ENCODE measurements at places on chromosomes 12 and 14. TPM values are rescaled to one million over a fixed set of nuclear protein-coding genes. Genes with fewer than 3 reads are reported as not detected.

DNA sequence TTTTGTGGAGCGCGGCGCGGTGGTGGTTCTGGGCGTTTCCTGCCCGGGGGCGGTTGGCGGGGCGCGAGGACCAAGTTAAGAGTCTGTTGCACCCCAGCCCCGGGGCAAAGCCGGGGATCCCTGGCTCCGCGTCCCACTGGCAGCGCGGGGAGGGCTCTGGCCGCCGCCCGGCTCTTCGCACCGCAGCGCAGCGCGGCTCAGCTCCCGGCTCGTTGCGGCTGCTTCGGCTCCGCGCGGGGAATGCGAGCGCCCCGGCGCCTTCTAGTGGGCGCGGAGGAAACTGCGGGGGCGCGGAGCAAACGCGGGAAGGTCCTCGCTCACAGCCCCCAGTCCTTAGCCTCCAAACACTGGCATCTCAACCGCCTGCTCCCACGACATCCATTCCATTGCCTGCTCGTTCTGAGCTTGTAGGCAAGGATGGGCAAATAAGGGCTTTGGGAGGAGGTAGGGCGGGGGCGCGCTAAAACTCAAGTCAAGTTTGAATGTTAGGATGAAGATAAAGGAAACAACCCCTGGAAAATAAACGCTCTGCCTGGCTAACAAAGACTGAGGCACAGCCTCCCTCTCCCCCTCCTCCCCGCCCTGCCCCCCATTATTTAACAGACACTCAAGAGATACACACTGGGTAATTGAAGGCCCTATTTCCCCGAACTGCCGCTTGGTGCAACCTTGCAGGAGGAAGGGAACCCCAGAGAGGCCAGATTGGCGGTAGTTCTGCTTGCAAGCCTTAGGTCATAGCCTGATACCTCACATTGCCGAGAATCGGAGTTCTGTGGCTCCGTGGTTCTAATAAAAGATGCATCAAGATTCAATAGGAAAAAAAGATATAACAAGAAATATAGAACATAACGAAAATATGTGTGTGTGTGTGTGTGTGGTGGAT, at the start of gene B4GALNT1:
B4GALNT1 (minus strand) TSS at position 244 of the 883 bp plus-strand sequence. CDS start 1,069 bp downstream, outside the sequence.
- no peak for DNase-seq

DNA sequence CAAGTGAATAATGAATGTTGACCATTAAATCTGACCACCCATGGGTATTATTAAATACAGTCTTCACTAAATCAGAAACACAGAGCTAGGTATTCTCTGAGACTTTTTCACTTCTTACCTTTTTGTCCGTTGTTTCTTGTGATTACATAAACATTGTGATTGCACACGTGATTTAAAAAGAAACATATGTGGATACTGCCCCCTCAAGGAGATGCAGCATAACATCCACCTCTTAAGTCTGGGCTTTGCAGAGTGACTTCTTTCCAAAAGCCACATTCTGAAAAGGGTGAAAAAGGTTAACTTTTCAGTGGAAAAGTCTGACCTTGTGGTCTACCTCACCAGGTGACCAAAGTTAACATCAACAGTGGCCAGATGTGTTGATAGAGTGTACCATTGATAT, 185.5 kb upstream of the FAR2 start:
- DNase-seq, result no peak

- no peak for DNase-seq
Measured at GRCh38 chr14:79278286-79278797, 933.0 kb downstream of the DIO2 start.

DNA sequence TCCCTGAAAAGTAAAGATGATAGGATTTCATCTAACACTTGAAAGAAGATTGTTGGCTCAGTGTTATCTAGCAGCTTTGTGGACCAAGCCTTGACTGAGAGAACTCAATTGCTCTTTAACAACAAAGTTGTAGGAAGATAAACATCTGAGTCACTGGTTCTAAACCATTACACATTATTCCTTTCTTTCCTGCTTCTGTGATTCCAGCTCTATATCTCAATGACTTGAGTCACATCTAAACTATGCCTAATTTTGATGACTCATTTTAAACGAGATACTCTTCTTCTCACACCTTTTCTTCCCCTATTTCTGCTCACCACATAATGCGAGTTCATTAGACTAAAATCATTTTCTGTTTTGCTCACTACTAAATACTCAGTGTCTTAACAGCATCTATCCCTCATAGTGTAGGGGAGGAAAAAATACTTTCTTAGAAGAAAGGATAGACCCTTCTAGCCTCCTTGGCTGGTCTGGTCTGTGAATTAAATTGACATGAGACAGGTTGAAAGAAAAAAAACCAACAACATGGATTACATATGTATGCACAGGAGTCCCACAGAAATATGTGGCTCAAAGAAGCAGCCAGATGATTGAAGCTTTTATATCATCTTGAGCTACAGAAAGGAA, 201.4 kb downstream of the C12orf50 start:
- no peak for DNase-seq

GRCh38 chr12:111409403-111409779, 3.7 kb downstream of the SH2B3 start:
- no peak for DNase-seq

DNA sequence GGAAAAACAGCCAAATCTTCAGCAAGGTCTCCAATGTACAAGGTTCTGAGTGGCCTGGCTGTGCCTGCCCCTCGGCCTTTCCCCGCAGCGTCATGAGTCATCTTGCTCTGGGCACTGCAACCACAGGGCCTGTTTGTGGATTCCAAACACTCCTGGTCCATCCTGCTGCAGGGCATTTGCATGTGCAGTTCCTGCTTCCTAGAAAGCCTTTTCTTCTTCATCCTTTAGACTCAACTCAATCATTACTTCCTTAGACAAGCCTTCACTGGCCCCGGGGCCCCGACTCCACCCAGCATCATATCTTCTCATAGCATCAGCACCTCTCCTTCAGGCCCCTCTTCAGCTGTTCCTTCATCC, 101.8 kb upstream of the EGLN3 start:
- no peak for DNase-seq

GRCh38 chr12:117926391-117926899, 42.3 kb downstream of the KSR2 start:
- no peak for DNase-seq

DNA sequence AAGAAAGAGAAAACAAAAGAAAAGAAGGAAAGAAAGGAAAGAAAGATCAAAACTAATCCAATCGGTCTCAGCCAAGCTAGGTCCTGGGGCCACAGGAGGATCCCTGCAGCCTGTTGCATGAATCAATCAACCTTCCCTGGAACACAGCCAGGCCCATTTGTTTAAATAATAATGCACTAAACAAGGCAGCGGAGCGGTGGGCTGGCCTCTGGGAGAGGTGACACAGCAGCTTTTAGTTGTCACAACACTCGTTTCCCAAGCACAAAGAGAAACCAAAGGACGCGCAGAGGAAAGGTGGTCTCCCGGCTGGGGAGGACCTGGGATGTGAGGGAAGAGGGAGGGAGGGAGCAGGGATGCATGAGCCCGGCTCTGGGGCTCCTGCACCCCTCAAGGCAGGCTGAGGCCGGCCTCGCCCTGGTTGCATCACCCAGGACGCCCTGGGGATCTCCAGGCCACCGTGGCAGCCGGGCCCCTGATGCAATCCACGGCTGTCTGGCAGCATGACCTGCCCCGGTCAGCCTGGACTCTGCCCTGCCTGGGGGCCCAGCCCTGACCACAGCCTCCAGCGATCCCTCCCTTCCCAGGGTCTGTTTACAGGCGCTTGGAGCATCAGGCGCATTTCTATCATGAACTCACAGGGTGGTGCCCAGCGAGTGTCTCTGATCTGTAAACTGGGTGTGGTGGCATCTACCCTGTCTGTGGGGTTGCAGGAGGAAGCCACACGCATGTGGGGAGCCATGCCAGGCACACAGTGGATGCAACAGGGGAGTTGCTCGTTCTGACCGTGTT, 32.5 kb downstream of the MMP17 start:
- DNase-seq, result no peak

GRCh38 chr12:98758331-98758730, 113.2 kb downstream of the APAF1 start:
- no peak for DNase-seq

DNA sequence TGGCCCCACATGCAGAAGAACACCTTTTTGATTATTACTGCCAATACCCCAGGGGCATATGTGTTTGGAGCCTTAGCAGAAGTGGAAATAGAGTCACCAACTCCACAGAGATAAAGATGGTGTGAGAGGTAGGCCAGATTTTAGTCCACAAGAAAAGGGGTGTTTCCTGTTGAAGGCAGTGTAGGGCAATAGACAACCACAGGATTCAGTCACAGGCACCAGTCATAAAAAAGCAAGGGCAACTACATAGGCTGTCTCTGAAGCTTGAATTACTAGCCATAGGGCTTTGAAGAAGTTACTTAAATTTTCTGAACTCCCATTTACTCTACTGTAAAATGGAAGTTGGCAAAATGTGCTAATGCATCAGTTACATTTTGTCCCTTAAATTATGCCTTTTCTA, 18.9 kb downstream of the ERP27 start:
- DNase-seq, result no peak

- no peak for DNase-seq
Measured at GRCh38 chr14:71556730-71557129, 375.5 kb upstream of the RGS6 start.

GRCh38 chr14:102201776-102202175, 62.1 kb downstream of the WDR20 start:
- DNase-seq, result no peak

Gene WIF1
- total RNA-seq, result 7.8 TPM

Gene LGR5
- 0.15 TPM for total RNA-seq

Gene NFE2
- total RNA-seq, result 1.4 TPM

Gene NGB
- total RNA-seq, result 0.55 TPM

Gene GLIPR1L1
- 1.7 TPM for total RNA-seq

Gene SLC39A2
- total RNA-seq, result 0.22 TPM

Gene TAC3
- total RNA-seq, result 9.7 TPM

Measured in H1 (cell line).